ENCODE measurements at places on chromosomes 12 and 14.

DNA sequence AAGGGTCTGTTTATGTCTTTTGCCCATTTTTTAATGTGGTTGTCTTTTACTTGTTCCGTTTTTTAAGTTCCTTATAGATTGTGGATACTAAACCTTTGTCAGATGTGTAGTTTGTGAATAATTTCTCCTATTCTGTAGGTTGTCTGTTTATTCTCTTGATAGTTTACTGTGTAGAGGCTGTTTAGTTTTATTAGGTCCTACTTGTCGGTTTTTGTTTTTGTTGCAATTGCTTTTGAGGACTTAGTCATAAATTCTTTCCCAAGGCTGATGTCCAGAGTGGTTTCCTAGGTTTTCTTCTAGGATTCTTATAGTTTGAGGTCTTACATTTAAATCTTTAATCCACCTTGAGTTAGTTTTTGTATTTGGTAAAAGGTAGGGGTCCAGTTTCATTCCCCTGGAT lies 33.9 kb downstream of the SLC39A9 start:
- DNase-seq: no peak

DNA sequence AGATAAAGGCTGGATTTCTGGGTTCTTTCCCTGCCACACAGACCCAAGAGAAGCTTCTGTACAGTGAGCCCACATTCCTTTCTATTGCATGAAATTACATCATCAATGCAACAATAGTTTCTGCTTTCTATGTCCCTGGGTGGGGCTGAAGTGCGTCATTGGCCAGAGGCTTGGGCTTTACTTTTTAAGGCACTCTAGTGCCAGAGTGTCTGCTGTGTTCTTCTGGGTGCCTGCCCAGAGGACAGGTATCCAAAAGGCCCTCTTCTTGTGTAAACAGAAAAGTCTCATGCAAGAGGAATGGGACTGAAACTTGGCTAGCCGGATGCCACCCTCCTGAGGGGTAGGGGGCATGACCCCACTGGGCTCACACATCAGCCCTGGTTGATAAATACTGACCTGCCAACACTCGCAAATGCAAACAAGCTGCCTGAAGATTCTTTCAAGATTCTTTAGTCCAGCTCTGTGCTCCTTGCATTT lies 5.9 kb downstream of the KRT86 start:
- DNase-seq: no peak

DNA sequence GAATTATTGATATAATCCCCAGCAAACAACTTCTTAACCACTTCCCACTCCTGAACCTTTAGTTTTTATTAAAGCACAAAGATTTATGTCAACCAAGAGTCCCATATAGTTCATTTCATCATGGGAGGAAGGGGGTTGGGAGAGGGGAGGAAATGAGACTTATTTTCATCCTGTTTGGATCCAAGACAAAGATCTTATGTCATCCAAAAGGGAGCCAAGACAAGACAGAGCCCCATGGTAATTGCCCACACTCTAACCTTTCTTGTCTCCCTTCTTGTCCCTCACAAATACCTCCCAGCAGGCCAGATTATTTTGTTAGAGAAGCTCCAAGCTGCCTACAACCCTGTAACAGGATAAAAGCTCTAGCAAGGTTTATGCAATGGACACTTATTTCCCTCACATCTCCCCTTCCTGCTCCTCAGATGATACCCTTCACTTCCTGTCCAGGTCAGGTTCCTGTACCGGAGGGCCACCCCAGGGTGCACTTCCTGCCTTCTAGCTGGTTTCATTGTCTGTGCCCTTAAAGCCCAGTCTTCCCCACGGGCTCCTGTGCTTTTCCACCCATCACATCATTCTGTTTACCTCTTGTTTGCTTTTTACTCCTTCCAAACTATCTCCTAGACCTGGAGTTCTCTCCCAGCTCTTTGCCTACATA lies 123.7 kb upstream of the MDM1 start:
- no peak for DNase-seq

- DNase-seq: no peak
Observed at GRCh38 chr12:45398552-45398951, 182.7 kb downstream of the ANO6 start.

GRCh38 chr12:106648736-106649135 lies 65.9 kb downstream of the RFX4 start:
- no peak for DNase-seq

GRCh38 chr12:46516933-46517578 lies 144.5 kb upstream of the SLC38A2 start:
- DNase-seq: no peak

DNA sequence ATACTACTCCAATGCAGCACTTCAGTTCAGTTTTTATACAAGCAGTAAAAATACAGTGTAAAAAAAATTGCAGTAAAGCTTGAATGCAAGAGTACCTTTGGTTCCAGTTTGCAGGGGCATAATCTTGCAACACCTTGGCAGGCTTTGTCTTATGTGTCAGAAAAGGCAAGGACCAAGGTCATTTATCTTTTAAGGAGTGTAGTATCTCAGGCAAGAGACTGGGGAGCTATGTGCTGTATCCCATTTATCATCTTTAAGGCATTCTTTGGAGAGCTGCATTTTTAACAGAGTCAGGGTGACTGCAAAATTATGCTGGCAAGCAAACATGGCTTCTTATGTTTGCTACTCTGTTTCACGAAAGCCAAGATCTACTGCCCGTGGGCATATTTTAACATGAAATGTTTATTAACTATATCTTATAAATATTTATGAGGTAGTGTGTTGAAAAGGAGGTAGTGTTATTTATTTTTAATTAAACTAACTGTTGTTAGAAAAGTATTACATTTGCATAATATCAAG lies 14.8 kb upstream of the DLGAP5 start:
- DNase-seq: no peak
